CD4-positive, alpha-beta memory T cell (primary cell): ENCODE measurements at places on chromosomes 11 and 22. TPM values are rescaled to one million over a fixed set of nuclear protein-coding genes. Genes with fewer than 3 reads are reported as not detected.
A peak's percentile ranks its signal among the peaks of the same experiment; 100 is the strongest.

The MTNR1B gene
- total RNA-seq = not detected

The PRR33 gene
- total RNA-seq = not detected

The TBC1D22A gene
- 49.0 TPM for total RNA-seq

The INCENP gene
- 32.1 TPM for total RNA-seq

The ISX gene
- not detected for total RNA-seq

The TCF20 gene
- 88.7 TPM for total RNA-seq

The C22orf42 gene
- not detected for total RNA-seq

The BIRC3 gene
- total RNA-seq = 197 TPM

The GANAB gene
- 262 TPM for total RNA-seq

The MS4A4E gene
- total RNA-seq = not detected

DNA sequence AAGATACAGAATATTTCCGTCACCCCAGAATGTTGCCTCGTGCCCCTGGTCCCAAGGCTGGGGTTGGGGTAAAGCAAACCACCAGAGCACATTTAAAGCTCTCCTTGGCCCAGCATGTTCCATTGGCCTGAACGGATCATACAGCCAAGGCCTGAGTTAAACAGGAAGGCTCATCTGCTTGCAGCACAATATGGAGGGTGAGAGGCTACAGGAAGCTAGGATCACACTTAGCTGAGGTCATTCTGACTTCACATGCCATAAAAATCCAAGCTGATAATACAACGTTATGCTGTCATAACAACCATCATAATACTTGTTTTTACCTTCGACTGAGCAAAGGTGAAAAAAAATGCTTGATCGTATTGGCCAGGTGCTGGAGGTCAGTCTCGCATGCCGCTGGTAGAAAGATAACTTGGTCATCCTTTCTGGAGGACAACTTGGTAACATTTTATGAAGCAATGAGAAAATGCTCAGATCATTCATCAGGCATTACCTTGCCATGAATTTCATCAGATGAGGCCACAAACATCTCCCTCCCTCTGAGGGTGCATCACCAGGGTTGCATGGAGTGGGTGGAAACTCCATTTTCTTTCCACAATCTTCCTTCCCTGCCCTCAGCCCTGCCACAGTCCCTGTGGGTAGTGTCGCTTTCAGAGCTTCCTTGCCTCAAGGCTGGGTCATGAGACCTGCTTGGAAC lies 31.9 kb upstream of the RTL6 start:
- DNase-seq = no peak

DNA sequence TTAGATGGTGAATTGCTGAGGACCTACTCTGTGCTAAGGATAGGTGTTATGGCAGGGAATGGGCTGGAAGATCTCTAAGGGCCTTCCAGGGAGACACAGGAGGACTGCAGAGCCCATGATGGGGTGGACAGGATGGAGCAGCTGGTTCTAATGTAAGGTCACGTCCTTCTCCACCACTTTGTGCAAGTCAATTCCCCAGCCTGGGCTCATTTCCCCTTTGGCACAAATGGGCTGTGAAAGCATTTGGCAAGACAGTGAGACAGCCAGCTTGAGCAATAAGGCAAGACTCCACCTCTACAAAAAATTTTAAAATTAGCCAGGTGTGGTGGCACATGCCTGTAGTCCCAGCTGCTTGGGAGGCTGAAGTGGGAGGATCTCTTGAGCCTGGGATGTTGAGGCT lies 81.4 kb upstream of the THY1 start:
- DNase-seq = no peak

DNA sequence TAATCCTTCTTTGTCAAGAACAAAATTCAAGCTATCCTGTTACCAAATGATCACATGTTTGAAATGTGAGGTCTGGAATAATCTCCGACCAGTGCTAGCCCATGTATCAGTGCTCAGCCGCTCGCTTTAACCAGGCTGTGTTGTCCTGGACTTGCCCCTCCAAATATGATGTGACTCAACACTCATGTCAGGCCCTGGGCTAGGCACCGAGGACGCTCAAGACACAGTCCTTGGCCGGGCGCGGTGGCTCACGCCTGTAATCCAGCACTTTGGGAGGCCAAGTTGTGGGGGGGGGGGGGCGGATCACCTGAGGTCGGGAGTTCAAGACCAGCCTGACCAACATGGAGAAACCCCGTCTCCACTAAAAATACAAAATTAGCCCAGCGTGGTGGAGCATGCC lies 54.1 kb upstream of the WNT7B start:
- DNase-seq = no peak

DNA sequence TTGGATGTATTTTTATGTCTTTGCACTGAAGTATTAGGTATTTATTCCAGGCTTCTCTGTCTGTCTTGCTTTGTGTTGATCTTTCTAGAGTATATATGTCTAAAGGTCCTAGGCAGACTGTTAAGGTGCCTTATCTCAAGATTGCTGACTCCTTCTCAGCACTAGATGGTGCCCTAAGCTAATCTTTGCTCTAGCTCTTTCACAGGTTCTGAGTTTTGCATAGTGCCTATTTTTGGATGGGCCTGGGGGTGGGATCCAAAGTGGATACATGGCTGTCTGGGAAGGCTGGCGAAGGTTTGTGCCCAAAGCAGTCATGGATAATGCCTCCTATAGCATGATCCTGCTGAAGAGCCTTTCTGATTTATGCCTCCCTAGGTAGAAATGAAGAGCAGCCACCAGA lies 154.9 kb downstream of the TRPC6 start:
- no peak for DNase-seq

- no peak for DNase-seq
Observed at GRCh38 chr11:65557280-65558001, 718 bp downstream of the LTBP3 start.

- DNase-seq = no peak
Observed at GRCh38 chr11:128103278-128103873, 484.0 kb downstream of the ETS1 start.

GRCh38 chr11:80146232-80146631 lies 705.4 kb upstream of the TENM4 start:
- no peak for DNase-seq

- no peak for DNase-seq
Observed at GRCh38 chr11:15194671-15195415, 80.1 kb downstream of the INSC start.

GRCh38 chr22:19962246-19962908 lies 20.8 kb upstream of the TXNRD2 start:
- DNase-seq = peak; percentile 32

GRCh38 chr11:121572571-121573059 lies 119.8 kb upstream of the SORL1-AS1 start:
- DNase-seq = no peak

GRCh38 chr11:104649002-104649401 lies 249.3 kb downstream of the CASP12 start:
- DNase-seq = no peak

DNA sequence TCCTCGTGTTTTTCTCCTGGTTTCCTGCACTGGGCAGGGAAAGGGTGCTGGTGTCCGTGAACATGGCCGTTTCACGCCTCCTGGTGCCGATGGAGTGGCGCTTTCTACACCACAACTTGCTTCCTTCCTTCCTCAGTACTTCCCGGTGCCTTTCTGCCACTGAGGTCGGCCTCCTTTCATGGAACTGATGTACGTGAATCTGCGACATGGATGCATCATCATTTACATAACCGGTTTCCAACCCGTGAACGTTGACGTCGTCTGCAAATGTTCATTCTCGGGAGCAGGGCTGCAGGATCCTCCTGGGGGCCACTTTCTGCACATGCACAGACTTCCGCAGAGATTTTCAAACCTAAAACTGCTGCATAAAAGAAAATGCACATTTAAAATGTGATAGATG lies 474.4 kb downstream of the BRD1 start:
- no peak for DNase-seq

GRCh38 chr11:96328395-96329010 lies 14.5 kb downstream of the MAML2 start:
- no peak for DNase-seq

DNA sequence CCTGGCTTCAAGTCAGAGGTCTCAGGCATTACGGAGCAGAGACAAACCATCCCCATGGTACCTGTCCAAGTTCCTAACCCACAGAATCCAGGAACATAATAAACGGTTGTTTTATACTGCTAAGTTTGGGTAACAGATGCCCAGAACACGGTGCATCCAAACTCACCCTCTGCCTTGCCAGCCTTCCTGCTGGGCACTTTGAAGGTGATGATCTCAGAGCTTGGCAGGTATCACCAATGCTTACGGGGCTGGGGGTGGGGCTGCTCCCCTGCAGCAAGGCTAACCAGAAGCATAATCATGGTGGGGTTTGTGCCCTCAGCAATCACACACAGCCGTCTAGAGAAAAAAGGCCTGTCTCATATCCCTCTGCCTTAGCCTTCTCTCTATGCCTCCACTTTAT lies 27.1 kb downstream of the DKK3 start:
- no peak for DNase-seq

- no peak for DNase-seq
Observed at GRCh38 chr11:37786214-37786755, 1188.2 kb upstream of the RAG2 start.

DNA sequence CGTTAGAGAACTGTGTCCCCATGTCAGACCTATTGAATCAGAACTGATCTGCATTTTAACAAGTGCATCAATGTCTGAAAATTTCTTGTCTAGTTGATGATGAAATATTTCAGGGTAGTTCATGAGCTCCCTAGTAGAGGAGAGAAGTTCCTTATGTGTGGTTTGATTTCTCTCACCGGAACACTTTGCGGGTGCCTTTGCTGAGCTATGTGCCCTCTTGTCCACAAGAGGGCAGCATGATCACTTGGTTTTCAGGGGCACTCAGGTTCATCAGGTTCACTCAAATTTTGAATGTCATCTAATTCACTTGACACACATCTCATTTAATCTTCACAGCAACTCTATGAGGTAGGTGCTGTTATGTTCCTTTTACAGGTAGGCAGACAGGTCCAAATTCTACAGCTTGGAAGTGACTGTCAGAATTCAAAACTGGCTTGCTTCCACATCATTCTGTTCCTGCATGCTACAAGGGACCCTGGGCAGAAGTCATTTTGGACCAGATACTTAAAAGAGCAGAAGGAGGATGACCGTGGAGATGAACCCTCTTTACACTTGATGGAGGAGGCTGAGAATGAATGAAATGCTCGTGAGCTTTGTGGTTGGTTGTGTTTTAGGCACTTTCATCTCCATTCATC lies 55.6 kb downstream of the P4HA3 start:
- DNase-seq = peak; percentile 50

DNA sequence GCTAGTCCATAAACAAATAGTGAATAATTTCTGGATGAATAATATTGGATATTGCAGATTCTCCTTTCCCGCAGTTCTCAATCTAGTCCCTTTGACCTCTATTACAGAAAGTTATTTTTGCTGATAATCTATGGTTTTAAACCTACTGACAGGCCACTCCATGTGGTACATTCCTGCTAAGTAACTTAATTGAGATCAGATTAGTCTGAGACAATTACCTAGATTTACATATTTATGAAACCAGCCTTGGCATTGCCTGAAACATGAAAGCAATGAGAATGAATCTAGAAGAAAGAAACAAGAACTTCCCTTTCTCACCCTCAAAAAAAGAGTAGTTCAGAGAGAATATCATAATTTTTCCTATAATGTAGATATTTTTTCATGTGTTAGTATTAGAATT lies 964.2 kb downstream of the JRKL start:
- no peak for DNase-seq

GRCh38 chr11:65770951-65771567 lies 9.7 kb downstream of the AP5B1 start:
- DNase-seq = no peak

DNA sequence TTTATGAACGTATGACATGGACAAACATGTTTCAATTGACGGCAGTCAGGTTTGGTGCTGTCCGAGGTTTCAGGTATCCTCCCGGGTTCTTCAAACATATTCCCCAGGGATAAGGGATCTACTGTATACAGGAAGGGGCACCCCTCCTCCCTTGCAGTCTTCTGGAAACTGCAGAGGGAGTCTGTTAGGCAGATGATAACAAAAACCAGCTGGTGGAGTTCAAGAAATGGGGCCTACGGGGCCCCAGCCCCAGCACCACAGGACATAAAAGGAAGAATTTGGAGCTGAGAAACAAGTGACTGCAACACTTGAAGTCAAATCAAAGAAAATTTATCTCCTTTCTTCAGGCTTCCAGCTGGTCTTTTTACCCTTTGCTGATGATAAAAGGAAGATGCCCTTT lies 32.1 kb downstream of the SNU13 start:
- DNase-seq = no peak

DNA sequence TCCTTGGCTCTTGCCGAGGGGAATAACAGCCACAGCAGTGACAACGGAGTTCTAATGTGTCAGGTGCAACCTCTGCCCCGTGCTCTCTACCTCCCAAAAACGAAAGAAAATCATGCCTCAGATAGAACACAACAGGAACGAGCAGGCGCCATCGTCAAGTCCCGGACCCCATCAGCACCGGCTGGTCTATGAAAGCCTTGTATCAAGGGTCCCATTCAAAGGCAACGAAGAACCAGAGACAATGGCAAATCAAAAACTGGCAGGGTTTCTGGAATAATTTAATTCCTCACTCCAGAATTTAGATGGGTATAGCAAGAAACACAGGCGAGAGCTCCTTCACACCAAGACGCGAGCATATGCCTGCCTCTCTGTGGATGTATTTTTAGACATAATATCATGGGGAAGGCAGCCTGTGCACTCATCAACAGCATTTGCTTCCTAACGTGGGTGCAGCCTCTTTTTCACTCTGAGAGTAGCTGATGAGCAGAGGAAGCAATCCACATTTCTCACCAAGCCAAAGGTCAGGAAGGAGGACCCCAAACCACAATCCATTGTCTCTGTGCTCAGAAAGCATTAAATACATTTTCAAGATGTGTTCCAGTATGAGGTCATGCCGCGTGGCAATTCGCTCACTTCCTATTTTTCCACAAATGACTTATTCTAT lies 193.4 kb upstream of the BLID start:
- DNase-seq = no peak

- DNase-seq = no peak
Observed at GRCh38 chr11:117089685-117090084, 8.5 kb downstream of the SIK3 start.

DNA sequence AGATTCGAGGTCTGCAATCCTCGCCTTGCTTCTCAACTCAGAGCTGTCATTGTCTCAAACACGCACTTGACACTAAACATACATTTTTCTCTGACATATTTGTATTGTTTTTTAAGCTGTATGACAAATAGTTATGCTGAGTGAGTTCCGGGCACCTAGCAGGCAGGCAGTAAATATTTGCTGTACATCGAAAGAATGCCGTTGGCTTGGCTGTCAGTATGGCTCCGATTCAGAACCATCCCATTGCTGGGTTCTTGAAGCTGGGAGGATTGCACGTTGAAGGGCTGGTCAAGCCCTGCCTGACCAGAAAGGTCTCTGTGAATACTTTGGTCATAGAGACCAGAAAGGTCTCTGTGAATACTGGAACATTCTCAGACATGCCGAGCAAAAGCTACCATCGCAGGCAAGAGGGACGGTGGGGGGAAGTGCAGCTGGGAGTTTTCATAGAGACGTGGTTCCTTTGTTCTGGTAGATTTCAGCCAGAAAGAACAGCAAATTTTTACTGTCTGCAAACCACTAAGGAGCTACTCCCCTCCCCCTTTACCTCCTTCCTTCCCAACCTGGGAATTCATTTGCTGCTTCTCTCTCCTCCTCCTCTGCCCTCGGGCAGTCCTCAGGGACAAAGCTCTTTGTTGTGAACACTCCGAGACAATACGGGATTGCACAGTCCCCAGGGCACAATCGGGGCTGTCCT lies 202.2 kb upstream of the SORL1-AS1 start:
- DNase-seq = no peak

- no peak for DNase-seq
Observed at GRCh38 chr11:3939651-3940190, 84.3 kb downstream of the STIM1 start.

GRCh38 chr11:119130662-119131061 lies 9.3 kb downstream of the HINFP start:
- no peak for DNase-seq
